Cerebellar nuclear complex (tissue), 1 donor: ENCODE measurements at places on chromosomes 4 and X.

- DNase-seq = no peak
Observed at GRCh38 chr4:104756837-104757236, 262.1 kb upstream of the CXXC4 start.

GRCh38 chr4:38762560-38762959 lies 20.2 kb downstream of the TLR10 start:
- no peak for DNase-seq

DNA sequence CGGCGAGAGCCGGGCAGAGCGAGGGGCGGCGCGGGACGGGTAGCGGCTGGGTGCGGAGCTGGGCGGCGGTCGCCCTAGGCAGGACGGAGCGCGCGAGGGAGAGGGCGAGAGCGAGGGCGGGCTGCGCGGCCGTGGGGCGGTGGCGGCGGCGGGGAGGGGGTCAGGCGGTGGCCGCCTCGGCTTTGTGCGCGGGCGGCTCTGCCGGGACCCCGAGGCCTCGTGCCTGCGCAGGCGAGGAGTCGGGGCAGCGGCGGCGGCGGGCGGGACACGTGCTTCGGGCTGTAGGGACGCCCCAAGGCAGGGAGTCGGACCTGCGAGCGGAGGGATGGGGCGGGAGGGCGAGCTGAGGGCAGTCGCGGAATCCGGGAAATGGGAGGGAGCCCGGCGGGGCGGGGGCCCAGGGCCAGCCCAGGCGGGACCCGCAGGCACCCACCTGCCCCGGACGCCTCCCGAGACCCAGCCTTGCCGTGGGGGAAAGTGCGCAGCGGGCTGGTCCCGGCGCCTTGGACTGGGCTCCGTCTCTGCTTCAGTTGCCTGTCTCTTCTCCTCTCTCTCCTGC lies 465 bp downstream of the BMPR1B start:
- DNase-seq = no peak

GRCh38 chrX:36947214-36947613 lies 61.0 kb upstream of the FAM47C start:
- no peak for DNase-seq

GRCh38 chr4:59339631-59340030 lies 1860.5 kb upstream of the ADGRL3 start:
- DNase-seq = no peak

DNA sequence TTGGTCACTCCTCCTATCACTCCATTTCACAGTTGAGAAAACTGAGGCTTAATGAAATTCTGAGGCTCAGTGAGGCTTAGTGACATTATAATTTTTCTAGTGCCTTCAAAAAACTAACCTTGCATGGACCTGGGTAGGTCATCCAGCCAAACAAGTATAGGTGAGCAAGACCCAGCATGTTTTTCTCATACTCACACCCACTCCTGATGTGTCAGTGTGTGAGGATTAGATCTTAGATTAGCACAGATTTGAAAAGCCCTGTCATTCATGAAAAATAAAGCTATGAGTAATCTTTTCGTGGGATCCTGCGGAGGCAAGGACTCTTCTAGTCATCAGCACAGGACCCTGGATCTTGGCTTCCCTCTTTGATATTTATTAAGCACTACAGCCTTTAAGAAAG lies 146.7 kb downstream of the CHIC2 start:
- DNase-seq = no peak

DNA sequence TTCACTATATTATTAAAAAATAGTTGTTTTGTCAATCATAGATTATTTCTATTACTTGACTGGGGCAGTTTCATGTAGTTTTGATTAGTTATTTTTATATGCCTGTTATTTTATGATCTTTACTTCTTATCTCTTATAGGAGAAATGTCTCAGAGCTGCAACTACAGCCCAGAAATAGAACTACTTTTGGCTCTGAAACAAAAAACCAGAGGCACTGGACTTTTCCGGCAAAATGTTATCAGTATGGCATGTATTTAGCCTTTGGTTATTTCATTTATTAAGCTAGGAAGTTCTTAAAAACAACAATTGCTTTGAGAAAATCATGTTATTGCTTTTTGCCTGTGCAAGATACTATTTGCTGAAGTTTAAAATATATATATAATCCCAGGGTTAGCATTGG lies 566.5 kb downstream of the ANKRD50 start:
- DNase-seq = no peak

DNA sequence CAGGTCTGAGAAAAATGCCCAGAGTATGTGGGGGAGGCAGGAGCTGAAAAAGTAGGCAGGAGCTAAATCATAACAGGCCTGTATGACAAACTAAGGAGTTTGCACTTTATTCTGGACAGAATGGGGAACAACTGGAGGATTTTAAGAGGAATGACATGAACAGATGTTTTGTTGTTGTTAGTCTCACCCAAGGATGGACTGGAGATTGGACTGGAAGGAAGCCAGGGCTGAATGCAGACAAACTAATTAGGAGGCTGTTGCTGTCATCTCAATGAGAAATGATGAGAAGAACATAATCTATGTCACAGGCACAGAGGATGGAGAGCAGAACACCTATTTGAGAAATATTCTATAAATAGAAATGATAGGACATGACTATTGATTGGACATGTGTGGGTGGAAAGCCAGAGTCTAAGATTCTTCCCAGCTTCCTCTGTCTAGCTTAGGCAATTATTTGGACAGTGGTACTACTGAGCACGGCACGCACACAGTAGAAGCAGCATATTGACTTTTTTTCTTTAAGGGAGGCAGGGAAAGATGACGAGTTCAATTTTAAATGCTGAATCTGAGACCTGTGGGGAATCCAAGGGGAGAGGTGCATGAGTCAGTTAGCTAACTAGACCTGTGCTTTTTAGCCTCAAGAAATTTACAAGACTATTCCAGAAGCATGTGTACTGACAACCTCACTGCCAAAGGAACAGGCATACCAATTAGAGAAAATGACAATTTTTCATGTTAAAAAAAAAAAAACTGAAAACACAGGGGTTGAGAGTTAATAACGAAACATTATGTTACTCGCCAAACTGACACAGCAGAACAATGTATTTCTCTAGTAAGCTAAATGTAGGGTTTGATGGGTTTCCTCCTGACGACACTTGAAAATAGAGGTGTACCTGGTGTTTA lies 963 bp upstream of the USO1 start:
- no peak for DNase-seq

DNA sequence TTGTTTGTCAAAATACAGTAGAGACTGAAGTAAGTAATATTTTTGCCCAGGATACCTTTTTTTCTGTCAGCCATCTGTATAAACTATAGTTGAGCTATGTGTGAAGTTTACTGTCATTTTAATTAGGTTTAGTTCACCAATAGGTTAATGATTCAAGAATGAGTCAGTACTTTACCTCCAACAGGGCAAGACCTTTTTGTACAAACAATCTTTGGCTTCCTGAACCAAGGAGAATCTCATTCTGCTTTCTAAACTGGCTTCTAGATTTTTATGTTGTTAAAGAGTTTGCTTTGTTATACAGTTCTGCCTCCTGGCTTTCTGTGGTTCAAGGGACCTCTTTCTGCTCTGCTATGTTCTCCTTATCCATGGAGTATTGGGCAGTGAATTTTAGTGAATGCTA lies 412.0 kb upstream of the NR3C2 start:
- no peak for DNase-seq

DNA sequence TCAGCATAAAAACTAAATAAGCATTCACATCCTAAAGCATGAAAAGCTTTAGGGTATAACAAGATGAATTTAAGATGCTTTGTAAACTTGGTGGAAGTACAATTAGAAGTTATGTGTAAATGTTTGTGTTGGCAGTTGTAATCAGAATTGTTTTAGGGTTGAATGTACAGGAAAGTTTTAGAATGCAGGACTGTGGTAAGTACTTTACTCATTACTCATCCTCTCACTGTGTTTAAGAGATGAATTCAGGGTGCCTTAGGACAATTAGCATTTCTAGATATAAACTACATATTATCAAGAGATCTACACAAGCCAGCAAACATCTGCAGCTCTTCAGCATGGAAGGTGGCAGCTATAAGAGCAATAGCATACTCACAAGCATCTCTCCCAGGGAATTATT lies 77.5 kb upstream of the ELOVL6 start:
- DNase-seq = no peak

DNA sequence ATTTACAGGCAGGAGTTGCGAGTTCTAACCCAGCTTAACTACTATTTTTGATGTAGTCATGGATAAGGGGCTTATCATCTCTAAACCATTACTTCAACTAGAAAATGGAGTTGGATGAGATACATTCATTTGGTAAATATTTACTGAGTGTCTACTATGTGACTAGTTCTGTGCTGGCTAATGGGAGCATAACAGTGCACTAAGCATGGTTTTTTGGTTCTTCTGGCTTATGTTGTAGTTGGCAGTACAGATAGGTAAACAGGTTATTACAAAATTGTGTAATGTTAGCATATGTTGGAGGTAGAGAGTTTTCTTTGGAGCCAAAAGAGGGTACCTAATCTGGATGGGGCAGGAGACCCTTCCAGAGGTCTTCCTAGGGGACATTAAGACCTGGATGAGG lies 25.8 kb upstream of the PI4K2B start:
- no peak for DNase-seq

GRCh38 chr4:94036964-94037363 lies 170.7 kb upstream of the SMARCAD1 start:
- DNase-seq = no peak

DNA sequence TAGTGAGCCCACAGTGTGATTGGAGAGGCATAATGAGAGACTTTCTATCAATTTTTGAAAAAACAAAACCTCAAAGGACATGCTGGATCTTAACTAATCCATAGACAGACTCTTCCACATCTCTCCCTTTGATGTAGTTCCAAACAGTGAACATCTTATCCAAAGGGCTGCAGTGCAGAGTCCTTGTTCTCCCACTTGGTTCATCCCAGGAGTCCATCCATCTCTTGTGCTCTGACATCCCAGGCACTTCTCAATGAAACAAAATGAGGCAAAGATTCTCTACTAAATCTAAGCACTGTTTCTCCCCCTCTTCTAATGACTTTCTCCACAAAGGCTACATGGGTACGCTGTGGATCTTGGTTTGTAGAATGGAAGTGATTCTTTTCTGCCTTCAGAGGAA lies 8.3 kb downstream of the SHROOM3 start:
- no peak for DNase-seq

- DNase-seq = no peak
Observed at GRCh38 chr4:173515458-173515857, 14.6 kb downstream of the HAND2 start.

- no peak for DNase-seq
Observed at GRCh38 chr4:8870647-8871416, 807 bp downstream of the HMX1 start.

GRCh38 chr4:82528868-82529267 lies 32.9 kb downstream of the TMEM150C start:
- DNase-seq = no peak

- no peak for DNase-seq
Observed at GRCh38 chr4:145186729-145187128, 6.3 kb upstream of the OTUD4 start.

GRCh38 chr4:75099321-75099720 lies 166.4 kb downstream of the PARM1 start:
- no peak for DNase-seq

- no peak for DNase-seq
Observed at GRCh38 chr4:17934286-17934685, 87.3 kb downstream of the LCORL start.

DNA sequence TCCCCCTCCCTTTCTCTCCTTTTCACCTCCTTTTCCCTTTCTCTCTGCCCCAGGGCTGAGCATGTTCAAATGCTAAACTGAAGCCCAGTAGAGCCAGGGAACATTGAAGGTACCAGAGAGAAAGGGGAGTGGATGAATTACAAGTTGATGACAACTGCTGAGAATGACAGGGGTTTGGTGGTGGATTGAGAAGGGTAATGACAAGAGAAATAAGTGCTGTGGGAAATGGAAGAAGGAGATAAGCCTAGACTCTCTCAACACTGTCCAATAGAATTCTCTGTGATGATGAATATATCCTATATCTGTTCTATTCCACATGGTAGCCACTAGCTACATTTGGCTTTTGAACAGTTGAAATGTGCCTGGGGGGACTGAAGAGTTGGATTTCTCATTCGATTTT lies 154.5 kb downstream of the TMEM164 start:
- no peak for DNase-seq

GRCh38 chrX:77398330-77398954 lies 48.7 kb upstream of the FGF16 start:
- DNase-seq = no peak

- no peak for DNase-seq
Observed at GRCh38 chr4:106301393-106302061, 14.5 kb downstream of the TBCK start.

DNA sequence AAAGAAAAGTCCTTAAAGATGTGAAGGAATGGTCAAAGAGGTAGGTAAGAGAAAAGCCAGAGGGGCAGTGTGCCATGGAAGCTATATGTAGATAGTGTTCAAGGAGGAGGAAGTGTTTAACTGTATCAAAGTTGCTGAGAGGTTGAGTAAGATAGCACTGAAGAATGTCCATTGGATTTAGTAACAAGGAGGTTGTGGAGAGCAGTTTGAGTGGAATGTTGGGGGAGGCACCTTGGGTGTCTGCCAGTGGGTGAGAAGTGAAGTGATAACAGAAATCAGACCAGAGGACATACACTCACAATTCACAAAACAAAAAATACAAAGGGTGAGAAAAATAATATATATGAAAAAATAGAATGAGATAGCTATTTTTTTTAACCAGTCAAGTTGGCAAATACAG lies 121.3 kb upstream of the AMOT start:
- DNase-seq = no peak

- DNase-seq = no peak
Observed at GRCh38 chr4:101419336-101420135, 72.2 kb upstream of the PPP3CA start.

DNA sequence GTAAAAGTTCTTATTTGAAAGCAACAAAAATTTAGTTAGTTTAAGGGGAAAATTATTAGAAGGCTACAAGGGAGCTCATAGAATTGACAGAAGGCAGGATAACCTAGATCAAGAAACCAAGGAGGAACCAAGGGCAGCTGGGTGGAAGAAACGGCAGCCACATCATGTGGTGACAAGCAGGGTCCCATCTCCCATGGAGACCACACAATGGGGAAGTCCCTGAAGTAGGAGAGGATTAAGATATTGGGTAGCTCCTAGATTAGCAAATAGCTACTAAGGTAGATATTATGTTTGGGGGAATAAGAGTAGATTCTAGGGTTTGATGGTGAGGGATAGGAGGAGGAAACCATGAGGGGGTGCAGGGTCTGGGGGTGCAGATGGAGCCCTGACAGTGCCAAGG lies 48.0 kb upstream of the TMEM154 start:
- DNase-seq = no peak

- DNase-seq = no peak
Observed at GRCh38 chr4:98711526-98711925, 53.1 kb upstream of the TSPAN5 start.

GRCh38 chr4:182885738-182886077 lies 31.5 kb downstream of the DCTD start:
- no peak for DNase-seq

DNA sequence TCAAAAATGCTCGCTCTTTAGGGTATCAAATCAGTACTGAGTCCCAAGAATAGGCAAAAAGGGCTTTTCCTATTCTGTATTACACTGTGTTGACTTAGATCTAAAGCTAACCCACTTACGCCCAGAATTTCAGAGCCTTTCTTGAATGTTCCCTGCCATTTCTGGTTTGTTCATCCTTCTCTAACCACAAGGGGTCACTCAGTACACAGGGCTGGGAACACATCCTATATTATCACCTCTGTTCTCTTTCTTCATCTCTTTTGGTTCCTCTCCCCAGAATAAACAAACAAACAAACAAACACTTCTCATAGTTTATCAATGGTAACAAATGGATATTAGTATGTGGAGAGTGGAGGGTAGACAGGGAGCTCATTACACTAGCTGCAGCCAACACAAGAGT lies 25.5 kb upstream of the MORC4 start:
- no peak for DNase-seq
